ENCODE measurements at places on chromosomes 3 and 15.
A peak's percentile ranks its signal among the peaks of the same experiment; 100 is the strongest.

- DNase-seq = no peak
These were observed at the start of gene PRRT3 for GRCh38 chr3:9951962-9952805. Gene PRRT3, minus strand, starts transcription at chr3:9952408. Its CDS starts 2,293 bp downstream, at chr3:9950115.

GRCh38 chr3:186842426-186843038 is at the start of gene ADIPOQ:
Gene ADIPOQ, plus strand, starts transcription at chr3:186842710. Its CDS starts 10,349 bp downstream, at chr3:186853059.
- DNase-seq = no peak

DNA sequence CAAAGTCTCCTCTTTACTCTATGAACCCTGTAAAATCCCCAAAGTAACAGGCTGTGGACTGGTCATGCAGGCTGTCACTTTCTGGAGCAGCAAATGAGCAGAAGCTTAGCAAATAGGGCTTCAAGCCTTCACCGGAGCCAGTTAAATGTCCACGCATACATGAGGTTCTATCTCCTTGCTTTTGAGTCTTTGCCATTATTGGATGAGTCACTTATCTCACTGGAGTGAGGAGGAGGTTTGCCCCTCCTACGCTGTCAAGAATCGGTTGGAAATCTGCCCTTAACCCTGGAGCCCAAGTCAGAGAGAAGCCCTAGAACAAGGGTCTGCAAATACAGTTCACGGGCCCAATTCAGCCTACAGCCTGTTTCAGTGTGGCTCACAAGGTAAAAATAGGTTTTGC is 126.1 kb upstream of the CTNNB1 start:
- no peak for DNase-seq

DNA sequence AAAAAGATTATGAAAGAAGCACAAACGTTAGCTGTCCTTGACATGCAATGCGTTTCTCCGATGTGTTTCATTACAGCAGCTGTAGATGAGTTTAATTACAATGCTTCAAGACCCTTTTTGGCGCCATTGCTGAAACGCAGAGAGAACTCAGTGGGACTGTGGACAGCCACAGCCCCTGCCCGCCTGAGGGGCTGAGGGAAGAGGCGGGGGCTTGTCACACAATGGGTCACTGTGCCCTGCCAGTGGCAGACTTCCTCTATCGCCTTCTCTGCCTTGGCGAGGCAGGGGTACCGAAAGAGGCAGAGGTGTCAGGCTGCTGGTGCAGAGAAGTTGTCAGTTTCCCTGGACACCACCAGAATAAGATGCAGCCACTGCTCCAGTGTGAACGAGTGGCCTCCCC is 252.0 kb downstream of the NR2F2 start:
- no peak for DNase-seq

DNA sequence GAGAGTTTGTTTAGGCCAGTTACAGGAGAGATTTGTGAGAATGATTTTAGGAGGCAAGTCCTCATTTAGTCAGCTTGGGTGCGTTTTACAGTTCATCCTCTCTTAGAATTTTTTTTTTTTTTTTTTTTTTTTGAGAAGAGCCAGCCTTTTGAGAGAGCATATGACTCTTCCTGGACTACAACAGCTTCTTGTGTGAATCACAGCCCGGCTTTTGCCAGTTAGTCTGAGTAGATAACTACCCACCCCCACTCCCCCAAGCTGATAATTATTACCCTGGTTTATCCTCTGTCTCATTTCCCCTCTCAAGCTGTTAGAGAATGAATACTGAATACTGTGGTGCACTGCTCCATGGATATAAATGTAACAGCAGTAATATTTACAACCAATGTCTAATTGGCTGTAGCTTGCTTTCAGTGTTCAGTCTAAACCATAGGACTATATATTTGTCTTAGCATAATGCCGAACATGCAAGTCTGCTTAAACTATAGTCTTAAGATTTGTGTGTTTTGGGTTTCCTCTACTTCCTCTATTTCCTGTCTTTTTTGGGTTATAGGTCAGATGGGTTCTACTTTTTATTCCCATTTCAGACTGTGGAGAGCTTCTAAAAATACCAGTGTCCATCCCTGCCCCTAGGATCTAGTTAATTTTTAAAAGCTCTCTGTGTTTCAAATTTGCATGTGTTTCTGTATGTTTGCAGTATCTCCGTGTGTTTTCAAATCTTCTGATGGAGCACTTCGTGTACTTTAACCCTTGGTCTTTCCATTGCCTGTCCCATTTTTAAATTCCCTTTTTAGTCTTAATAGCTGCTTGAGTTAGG is 8.0 kb downstream of the CHD2 start:
- no peak for DNase-seq

- DNase-seq = no peak
These were observed 70.7 kb downstream of the APBA2 start for GRCh38 chr15:28956491-28956890.

DNA sequence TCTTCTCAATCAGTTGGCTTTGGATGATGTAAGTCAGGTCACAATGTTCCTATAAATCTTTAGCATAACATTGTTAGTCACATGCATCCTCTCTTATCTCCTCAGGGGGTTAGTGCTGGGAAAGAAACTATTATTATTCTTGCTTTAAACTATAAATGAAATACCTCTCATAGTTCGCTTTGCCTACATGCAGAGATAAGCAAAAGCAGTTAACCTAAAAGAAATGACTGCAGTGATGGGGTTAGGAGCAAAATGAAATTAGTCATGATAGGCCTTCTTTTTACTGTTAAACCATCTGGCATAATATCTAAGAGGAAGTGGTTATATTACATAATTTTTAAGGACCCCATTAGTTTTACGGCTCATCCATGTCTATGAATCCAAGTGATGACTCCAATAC is 91.7 kb upstream of the IGSF10 start:
- DNase-seq = no peak

DNA sequence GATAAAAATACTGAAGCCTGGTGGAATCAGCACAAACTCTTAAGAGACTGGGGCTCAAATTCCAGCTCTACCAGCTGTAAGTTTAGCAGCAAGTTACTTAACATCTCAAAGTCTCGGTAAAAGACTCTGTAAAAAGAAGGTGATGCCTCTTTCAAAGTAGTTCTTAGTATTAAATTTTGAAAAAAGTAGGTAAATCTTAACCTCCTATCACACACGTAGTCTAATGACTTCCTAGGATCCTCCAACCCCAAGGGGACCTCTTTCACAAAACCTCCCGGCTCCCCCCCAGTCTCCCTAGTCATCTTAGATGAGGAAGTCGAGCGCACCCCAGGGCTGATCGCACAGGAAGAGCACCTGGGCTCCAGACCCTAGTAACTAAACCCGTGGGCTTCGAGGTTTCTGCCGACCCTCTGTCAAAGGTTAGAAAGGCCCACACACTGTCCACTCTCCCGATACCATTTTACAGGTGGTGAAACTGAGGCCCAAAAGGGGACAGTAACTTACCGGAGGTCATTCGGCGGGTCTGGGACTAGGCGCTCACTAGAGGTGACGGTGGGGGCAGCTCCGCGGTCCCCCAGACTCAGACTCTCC is 427 bp downstream of the MBD4 start:
- peak; percentile 65 for DNase-seq

DNA sequence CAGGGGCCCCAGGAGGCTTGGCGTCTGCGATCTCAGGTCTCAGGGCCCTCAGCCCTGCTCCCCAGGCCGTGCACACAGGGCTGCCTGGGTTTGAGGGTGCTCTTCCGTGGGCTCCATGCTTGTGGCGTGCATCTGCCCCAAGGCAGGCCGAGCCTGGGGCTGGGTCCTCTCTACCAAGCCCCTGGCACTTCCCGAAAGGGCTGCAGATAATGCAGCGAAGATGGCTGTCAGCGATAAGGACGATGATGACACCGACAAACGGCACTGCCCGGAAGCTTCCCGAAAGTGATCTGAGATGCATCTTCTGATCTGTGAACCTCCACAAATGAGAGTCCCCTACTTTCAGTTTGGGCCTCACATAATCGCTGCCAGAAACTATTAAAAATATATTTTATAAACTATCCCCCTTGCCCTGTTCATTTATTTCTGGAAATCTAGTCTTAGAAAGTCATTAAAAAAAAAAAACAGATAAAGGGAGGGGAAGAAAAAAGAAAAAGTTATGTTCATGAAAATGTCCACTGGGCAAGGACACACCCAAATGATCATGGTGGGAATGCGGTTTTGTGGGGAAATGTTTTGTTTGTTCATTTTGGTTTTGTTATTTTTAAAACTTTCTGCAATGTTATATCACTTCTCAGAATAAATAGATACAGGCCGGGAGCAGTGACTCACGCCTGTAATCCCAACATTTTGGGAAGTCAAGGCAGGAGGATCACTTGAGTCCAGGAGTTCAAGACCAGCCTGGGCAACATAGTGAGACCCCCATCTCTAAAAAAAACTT is 51.5 kb downstream of the RPN1 start:
- no peak for DNase-seq

DNA sequence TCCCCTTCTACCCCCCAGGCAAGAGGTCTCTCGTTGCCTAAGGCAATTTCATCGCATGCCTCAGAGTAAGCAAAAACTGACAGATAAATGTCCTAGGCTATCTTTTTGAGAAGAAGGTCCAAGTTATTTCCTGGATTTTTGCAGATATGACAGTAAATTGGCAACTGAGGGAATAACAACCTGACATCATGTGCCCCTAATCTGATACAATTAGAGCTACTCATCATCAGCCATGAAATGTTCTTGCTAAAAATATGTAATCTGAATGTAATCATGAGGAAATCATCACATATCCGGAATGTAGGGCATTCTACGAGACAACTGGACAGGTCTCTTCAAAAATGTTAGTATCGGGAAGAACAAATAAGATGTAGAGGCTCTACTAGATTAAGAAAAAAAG is 44.1 kb downstream of the TNIK start:
- no peak for DNase-seq

DNA sequence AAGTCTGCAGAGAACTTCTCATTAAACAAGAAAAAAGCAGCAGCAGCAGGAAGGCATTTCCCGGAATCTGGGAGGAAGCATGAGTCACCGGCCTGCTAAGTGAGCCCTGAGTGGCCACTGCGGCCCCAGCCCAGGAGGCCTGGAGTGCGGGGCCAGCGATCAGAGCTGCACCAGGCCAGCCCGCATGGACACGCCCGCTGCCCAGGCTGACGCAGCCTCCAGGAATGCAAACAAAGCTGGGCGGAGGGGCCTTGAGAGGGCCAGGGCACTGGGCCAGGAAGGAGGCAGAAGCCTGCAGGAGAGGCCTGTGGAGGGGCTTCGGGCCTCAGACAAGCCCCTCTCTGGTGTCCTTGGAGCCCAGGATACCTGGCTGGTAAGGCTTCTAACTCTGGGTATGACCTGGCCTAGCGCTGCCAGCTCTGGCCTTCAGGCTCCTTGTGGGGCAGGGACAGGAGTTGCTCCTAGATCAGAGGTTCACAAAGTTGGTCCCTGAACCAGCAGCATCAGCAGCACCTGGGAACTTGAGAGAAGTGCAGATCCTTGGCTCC is 101.2 kb downstream of the SMAD6 start:
- no peak for DNase-seq

Measured in KG1 (cell line).